Fibroblast of the aortic adventitia (primary cell): ENCODE measurements at places on chromosomes 6 and 20.

GRCh38 chr20:48310305-48310704 lies 517.5 kb downstream of the PREX1 start:
- DNase-seq, result no peak

GRCh38 chr6:165206798-165207197 lies 102.6 kb downstream of the C6orf118 start:
- no peak for DNase-seq

DNA sequence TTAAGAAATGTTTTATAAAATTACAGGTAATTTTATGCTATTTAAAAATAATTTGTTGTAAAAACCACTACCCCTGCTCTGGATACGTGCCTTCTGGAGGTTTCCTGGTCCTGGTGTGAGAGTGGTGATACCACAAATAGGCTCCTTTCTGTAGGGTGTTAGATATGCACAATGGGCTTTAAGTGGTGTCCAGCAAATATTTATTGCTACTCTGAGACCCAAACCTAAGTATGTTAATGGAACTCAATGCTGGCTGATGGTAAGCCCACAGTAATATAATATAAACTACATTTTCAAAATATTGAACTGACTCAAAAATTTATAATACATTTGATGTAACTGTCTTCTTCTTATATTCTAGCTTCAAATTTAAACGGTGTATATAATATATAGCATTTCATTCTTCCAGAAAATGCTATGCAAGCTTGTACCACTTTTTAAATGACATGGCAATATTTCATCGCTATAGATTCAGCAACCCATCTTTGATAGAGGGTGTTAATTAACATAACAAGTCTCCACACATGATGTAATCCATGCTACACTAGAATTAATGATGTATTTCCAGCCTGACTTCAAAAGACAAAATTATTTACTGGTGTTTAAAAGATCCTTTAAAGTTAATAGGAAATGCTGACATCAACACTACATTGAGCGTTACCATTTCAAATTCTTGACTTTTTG lies 161.9 kb downstream of the DST start:
- DNase-seq, result no peak

- peak; percentile 52 for DNase-seq
Measured at GRCh38 chr6:4401408-4402368, 266.3 kb upstream of the ECI2 start.

GRCh38 chr6:54255886-54256285 lies 52.4 kb upstream of the TINAG start:
- DNase-seq, result peak; percentile 57

- no peak for DNase-seq
Measured at GRCh38 chr6:149938571-149939355, 3.1 kb upstream of the ULBP2 start.
